Central memory CD8-positive, alpha-beta T cell (primary cell): ENCODE measurements at places on chromosomes 3 and 15.

DNA sequence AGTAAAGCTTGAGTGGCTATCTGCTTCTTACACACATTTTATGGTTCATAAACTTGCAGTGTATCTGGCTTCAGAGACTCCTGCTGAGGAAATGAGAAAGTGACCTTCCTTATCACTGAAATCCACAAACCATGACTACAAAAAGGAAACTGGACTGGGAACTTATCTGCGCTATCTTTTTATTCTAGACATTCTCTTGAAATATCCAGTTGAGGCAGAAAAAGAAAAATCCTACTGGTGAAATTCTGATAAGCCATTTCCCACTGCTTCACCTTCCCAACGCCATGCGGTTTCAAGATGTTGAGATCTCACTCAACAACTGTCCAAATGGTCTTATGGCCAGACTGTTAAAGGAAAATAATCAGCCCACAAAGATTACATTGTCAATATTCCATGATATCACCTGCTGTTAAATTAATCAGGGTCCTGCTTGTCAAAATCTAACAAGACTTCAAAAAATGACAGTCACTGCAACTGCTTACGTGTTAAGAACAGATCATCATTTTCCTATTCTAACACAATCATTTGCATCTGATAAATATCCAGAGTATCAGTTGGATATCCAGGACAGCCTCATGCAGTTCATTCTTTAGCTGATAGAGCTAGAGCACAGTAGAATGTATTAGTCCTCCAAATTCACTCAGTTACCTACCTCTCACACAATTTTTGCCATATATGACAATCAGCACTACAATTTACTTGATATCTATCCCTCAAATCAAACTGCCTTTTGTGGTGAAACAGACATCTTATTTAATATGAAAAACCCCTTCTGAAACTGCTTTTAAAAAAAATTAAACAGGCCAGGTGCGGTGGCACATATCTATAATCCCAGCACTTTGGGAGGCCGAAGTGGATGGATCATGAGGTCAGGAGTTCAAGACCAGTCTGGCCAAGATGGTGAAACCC, 538.1 kb downstream of the MAGI1 start:
- no peaks in the 10 kb centered on the region for H3K4me1 ChIP-seq
- H3K27ac ChIP-seq = no peak overlapping the region
- H3K36me3 ChIP-seq = no peaks in the 10 kb centered on the region
- DNase-seq = no peak
- no peaks in the 10 kb centered on the region for H3K27me3 ChIP-seq

DNA sequence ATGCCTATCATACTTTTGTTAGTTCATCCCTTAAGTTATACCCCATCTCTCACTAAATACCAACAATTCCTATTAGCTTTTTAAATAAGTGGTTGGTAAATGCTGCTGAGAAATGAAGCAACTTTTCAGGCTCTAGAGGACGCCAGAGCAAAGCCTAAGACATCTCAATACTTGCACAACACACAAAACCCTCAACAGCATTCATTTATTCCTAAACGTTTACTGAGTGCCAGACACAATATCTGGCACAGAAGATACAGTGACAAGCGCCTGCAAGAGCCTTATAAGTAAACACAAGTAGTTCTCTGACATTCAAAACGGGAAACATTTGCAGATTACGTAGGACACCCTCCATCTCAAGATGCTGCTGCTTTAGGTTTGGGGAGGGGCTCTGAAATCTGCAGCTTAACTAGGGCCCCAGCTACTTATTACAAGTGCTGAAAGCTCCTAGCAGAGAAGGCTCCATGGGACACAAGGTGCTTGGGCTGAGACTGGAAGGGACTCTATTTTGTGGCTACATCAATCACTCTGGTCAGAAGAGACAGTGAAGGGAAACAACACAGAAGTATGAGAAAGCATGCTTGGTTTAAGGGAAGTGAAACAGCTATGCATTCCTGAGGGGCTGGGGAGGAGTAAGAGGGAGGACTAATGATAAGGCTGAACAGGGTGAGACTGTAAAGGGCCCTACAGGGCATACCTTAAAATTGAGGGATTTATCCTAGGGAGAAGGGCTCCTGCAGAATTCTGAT, 311.3 kb downstream of the PLCL2 start:
- no peak for DNase-seq
- no peaks in the 10 kb centered on the region for H3K36me3 ChIP-seq
- peaks cover 14% of the 10 kb centered on the region for H3K4me1 ChIP-seq
- no peaks in the 10 kb centered on the region for H3K27me3 ChIP-seq
- no peak overlapping the region for H3K4me3 ChIP-seq

DNA sequence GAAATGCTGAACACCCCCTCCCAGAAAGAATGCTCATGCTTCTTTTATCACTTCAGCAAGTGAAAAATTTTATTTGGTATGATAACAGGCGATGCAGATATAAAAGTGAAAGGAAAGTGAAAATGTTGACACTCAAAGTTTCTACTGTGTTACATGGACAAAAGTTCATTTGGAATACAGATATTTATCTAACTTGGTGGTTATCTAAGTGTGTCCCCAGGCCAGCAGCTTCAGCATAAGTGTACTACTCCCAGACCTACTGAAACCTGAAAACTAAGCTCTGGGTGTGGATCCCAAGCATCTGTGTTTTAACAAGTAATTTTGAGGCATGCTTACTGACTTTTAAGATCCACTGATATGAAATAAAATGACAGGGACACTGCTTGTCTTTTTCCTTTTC, 157.1 kb upstream of the BCHE start:
- H3K27me3 ChIP-seq = no peaks in the 10 kb centered on the region
- no peak overlapping the region for H3K4me3 ChIP-seq
- no peaks in the 10 kb centered on the region for H3K4me1 ChIP-seq
- no peak overlapping the region for H3K27ac ChIP-seq
- H3K36me3 ChIP-seq = no peaks in the 10 kb centered on the region

DNA sequence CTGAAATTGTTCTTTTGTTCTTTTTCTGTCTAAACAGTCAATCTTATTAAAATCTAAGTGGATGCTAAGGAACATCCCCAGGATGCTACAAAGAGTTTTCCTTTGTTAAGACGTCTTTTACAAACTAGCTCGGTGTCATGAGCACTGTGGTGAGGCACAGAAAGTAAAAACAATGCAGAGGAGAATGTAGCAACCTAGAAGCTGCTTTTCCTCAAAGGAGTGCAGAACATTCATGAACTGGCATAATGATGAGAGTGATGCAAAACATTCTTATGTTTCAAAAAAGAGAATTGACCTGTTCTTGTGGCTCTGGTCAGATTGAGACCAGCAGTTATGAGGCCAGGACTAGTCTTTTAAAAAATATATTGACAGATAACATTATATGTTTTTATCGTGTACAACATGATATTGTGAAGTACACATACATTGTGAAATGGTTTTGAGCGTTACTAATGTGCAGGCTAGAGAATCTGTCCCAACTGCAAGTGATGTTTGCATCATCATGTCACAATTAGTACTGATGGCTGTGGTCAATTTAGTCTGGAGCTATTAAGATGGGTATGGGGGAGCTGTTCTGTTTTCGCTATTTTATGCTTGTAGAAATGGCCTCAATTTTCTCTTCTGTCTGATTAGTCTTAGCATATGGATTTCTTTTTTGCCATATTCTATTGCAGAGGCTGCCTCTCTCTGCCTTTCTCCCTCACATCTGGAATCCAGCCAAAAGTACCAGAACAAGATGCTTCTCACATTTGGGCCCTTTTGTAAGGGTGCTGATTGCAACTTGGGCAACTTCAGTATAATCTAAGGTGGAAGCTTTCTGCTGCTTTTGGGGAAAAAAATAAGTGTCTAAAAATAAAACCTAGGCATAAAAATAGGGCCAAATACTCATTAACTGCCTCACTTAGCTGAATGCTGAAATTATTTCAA, 50.2 kb downstream of the HHLA2 start:
- H3K4me3 ChIP-seq = no peak overlapping the region
- no peaks in the 10 kb centered on the region for H3K36me3 ChIP-seq
- no peaks in the 10 kb centered on the region for H3K27me3 ChIP-seq

DNA sequence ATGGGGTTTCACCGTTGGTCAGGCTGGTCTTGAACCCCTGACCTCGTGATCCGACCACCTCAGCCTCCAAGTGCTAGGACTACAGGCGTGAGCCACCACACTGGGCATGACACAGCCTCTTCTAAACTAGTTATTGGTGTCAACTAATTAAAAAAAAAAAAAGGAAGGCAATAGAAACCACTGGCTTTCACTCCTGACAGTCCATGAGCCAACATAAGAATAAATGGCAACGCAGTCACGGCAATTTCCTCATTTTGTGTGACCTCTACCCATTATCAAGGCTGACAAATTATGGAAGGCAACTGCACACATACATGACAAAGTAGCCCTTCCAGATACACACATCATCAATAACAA, 5.9 kb downstream of the ARHGEF3 start:
- H3K36me3 ChIP-seq = peaks cover 33% of the 10 kb centered on the region
- H3K27ac ChIP-seq = peak overlapping the region; percentile 89
- DNase-seq = no peak
- H3K27me3 ChIP-seq = no peaks in the 10 kb centered on the region
- peaks cover 83% of the 10 kb centered on the region for H3K4me1 ChIP-seq

GRCh38 chr3:127667119-127667681, 5.6 kb upstream of the ABTB1 start:
- H3K27ac ChIP-seq = no peak overlapping the region
- H3K4me1 ChIP-seq = peaks cover 7% of the 10 kb centered on the region
- DNase-seq = no peak
- no peak overlapping the region for H3K4me3 ChIP-seq

DNA sequence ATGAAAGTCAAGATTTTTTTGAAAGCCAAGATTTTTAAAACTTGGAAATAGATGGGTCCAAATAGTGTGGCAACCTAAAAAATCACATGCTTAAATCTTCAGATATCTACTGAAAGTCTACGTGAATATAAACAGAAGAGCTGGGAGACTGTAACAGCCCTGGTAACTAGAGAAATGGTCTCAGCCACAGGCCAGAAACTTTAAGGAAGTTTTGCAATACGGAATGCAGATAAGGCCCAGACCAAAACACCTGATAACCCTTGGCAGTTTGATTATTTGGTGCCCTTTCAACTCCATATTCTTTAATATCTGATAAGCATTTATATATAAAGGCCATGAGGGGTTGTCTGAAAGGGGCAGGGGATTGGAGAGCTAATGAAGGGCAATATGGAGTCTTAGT, 537.3 kb upstream of the TGFBR2 start:
- H3K27ac ChIP-seq = no peak overlapping the region
- no peak for DNase-seq
- no peaks in the 10 kb centered on the region for H3K4me1 ChIP-seq
- no peak overlapping the region for H3K4me3 ChIP-seq

DNA sequence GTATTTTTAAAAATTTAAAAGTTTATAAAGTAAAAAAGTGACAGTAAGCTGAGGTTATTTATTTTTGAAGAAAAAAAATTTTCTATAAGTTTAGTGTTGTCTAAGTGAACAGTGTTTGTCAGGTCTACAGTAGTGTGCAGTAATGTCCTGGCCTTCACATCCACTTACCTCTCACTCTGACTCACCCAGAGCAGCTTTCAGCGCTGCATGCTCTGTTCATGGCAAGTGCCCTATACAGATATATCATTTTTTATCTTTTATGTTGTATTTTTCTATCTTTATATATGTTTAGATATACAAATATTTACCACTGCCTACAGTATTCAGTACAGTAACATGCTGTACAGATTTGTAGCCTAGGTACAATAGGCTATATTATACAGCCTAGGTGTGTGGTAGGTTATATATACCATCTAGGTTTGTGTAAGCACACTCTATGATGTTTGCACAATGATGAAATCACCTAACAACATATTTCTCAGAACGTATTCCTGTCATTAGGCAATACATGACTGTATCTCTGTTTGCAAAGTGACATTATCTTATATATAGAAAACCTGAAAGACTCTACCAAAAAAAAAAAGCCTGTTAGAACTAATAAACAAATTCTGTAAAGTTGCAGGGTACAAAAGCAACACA, 75.9 kb upstream of the TMC3 start:
- no peak overlapping the region for H3K27ac ChIP-seq
- H3K4me1 ChIP-seq = no peaks in the 10 kb centered on the region
- peaks cover under 1% of the 10 kb centered on the region for H3K36me3 ChIP-seq
- DNase-seq = no peak
- H3K27me3 ChIP-seq = peaks cover 44% of the 10 kb centered on the region

DNA sequence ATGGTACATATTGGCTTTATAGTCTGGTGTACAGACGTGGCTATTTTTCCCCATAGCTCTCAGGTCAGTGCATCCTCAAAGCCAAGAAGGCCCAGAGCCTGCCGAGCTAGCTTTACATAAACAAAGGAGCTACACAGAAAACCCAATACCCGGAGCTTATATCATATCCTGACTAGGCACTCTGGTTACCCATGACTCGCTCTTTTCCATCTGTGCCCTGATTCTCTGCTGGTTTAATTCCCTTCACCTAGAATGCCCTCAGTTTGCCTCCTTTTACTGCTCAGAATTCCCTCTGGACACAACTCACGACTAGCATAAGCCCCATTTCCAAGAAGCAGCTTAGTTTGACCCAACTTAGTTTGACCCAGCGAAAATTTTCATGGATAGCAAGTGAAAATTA, 110.8 kb downstream of the TIGIT start:
- peaks cover 2% of the 10 kb centered on the region for H3K36me3 ChIP-seq
- H3K4me1 ChIP-seq = no peaks in the 10 kb centered on the region
- no peaks in the 10 kb centered on the region for H3K27me3 ChIP-seq

DNA sequence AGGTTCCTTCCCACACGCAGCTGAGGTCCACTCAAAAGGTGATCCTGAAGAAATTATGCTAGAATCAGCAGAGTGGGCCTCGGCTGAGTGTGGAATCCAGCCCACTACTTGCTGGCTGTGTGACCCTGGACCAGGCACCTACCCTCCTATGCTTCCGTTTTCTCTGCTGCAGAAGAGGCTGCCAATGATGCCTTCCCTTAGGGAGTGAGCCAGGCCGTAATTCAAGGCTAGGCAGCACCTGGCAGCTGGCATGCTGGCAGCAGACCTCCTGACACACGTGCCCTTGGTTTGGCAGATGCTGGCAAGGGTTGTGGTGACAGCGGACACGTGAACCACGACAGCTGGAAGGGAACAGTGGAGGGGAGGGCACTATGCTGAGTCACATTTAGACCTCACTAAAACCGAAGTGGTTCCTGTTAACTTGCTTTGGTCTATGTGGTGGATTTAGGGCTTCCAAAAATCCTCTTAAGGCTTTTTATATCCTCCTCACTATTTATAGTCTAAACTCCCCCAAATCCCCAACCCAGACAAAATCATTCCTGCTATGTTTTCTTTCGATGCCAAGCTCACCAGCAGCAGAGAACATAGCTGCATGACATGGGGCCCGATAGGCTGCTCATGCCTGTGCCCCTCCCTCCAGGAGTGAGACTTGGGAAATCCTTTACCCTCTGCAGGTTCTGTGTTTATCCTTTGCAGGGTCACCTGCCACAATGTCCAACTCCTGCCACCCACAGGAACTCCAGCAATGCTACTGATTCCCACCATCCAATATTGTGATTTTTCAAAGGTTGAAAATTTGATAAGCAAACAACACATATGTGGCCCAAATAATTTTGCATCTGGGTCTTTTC, 10.6 kb upstream of the PCSK6 start:
- H3K4me3 ChIP-seq = no peak overlapping the region
- no peak for DNase-seq
- H3K27ac ChIP-seq = no peak overlapping the region
- peaks cover 3% of the 10 kb centered on the region for H3K36me3 ChIP-seq

GRCh38 chr15:71596672-71597071, 213.7 kb upstream of the NR2E3 start:
- no peak for DNase-seq
- H3K4me1 ChIP-seq = no peaks in the 10 kb centered on the region
- no peaks in the 10 kb centered on the region for H3K36me3 ChIP-seq
- H3K27me3 ChIP-seq = peaks cover 10% of the 10 kb centered on the region
- H3K4me3 ChIP-seq = no peak overlapping the region
- no peak overlapping the region for H3K27ac ChIP-seq

- peak overlapping the region; percentile 93 for H3K27ac ChIP-seq
- H3K4me1 ChIP-seq = peaks cover 29% of the 10 kb centered on the region
- H3K27me3 ChIP-seq = no peaks in the 10 kb centered on the region
- DNase-seq = no peak
Measured at GRCh38 chr3:129315998-129316247, 37.3 kb downstream of the HMCES start.
